ENCODE measurements at places on chromosomes 7 and 10.

DNA sequence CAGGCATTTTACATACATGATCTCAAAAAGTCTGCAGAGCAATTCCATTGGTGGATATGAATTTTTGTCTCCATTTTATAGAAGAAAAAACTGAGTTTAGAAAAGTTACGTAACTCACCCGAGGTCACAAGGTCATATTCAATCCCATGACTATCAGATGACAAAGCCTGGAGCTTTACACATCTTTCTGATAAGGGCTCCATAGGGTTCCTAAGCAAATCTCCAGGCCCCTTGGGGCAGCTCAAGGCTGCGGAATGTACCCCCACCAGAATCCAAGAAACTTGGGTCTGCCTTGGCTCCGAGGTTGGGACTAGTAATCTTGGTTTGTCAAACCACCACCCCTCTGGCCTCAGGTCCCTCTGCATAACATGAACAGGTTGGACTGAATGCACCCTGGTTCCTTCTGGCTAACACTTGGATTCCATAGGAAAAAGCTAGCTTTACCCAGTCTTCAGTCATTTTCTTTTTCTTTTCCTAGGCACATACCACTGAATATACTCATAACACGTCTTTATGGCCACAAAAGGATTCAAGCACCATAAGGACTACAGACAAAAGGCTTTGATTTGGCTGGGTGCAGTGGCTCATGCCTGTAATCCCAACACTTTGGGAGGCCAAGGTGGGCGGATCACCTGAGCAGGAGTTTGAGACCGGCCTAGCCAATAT lies 55.5 kb downstream of the PIP4K2A start:
- DNase-seq, result no peak

- DNase-seq, result no peak
Measured at GRCh38 chr10:123576706-123577105, 89.4 kb upstream of the GPR26 start.

DNA sequence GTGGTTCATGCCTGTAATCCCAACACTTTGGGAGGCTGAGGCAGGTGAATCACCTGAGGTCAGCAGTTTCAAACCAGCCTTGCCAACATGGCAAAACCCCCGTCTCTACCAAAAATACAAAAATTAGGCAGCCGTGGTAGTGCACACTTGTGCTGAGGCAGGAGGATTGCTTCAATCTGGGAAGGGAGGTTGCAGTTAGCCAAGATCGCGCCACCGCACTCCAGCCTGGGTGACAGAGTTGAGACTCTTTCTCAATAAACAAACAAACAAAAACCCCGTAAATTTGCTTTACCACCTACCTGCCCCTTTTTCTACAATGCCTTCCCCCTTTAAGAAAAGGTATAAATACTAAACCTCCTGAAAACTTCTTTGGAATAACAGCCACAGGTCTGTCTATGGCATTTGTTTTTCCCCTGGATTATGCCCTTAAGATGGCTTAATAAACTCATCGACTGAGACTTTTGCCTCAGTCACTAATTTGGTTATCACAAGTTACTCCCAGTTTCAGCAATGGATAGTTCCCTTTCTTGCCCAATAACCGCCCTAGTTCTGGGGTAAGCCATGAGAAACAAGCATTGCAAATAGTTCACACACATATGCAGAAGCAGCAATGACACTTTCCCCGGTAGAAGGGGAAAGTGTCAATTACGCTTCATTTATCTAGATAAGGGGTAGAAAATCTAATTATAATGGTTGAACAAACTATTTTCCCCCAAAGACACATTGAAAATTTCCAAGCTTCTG lies 52.8 kb upstream of the SVIL start:
- DNase-seq, result no peak

DNA sequence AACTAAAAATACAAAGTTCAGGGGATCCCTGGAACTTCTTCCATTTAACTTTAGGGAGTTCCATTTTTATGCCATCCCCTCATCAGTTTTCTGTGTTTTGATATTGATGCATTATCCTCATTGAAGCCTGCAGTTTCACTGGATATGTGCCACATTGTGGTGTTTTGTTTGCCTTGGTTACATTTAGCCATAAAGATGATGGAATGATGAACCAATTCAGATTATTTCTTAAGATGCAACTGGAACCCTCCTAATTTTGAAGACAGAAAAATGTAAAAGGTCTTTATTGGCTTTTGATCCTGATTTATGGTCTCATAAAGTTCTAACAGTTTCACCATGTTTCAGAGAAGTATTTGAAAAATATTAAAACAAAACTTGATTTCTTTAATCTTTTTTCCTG lies 314.2 kb upstream of the KLF6 start:
- DNase-seq, result no peak

DNA sequence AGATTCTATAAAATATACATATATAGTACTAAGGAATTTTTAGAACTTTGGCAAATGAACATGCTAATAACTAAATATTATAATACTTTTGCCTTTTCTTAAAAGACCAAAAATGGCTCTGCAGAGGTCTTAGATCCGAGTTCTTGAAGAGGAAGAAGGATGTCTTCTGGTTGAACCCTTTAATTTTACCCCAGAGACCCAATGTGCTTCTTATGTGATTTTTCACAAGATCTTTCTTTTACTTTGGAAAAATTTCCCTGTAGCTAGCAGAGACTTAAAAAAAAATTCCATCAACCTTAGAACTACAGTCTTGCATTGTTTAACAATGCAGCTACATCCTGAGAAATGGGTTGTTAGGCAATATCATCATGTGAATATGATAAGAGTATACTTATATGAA lies 663.2 kb downstream of the PARD3 start:
- DNase-seq, result no peak

All from NCI-H2029 (cell line).